Fibroblast of villous mesenchyme (primary cell): ENCODE measurements at places on chromosomes 13 and 19. TPM values are rescaled to one million over a fixed set of nuclear protein-coding genes. Genes with fewer than 3 reads are reported as not detected.

GRCh38 chr19:7596211-7596937, 711 bp downstream of the CAMSAP3 start:
- DNase-seq = no peak

MAST1 gene
- under 0.01 TPM in 2 replicates for total RNA-seq

DNA sequence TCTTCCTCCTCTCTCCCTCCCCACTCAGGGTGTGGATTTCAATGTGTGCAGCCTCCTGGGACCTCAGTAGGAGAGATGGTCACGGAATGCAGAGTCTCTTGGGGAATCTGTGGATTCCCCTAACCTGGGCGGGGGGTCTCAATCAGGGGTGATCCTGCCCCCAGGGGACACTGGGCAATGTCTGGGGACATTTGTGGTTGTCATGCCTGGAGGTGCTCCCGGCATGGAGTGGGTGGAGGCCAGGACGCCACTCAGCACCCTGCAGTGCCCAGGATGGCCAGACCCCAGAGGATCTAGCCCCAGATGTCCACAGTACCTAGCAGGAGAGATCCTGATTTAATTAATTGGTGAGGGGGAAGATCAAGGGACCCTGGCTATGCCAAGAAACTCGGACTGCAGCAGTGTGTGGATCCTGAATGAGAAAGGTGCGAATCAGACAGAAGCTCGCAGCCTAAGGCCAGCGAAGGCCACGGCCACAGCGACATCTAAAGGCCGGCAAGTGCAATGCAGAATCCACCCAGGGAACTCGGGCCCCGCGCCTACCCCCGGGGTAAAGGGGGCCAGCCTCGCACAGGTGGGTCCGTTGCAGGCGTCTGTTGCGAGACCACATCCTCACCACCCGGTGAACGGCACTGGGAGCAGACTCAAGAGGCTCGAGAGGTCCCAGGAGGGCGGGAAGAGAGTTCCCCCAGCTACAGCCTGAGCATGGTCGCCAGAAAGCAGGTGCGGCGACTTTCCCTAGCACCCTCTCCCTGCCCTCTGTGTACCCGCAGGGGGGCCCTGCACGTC, 88.8 kb downstream of the GNG7 start:
- DNase-seq = no peak

KASH5 gene
- not detected in 2 replicates for total RNA-seq

GRCh38 chr13:86563308-86563707, 764.1 kb upstream of the SLITRK6 start:
- no peak for DNase-seq

GRCh38 chr13:82962397-82962796, 919.9 kb downstream of the SLITRK1 start:
- no peak for DNase-seq

SIAH3 gene
- under 0.01 TPM in 1 of 2 replicates, not detected in the other for total RNA-seq

ZNF573 gene
- total RNA-seq = 4.8 and 6.0 TPM in 2 replicates
